ENCODE measurements at places on chromosomes 7 and 10.

GRCh38 chr7:129218514-129219062, 6.2 kb upstream of the AHCYL2 start:
- H3K27me3 ChIP-seq: no peaks in the 10 kb centered on the region
- H3K4me1 ChIP-seq: peaks cover 13% of the 10 kb centered on the region
- peak; percentile 87 for DNase-seq
- H3K36me3 ChIP-seq: no peaks in the 10 kb centered on the region
- H3K27ac ChIP-seq: peak overlapping the region; percentile 55

GRCh38 chr10:69465457-69466157, 14.3 kb downstream of the TSPAN15 start:
- H3K36me3 ChIP-seq: no peaks in the 10 kb centered on the region
- H3K27ac ChIP-seq: no peak overlapping the region
- H3K27me3 ChIP-seq: no peaks in the 10 kb centered on the region
- DNase-seq: no peak

DNA sequence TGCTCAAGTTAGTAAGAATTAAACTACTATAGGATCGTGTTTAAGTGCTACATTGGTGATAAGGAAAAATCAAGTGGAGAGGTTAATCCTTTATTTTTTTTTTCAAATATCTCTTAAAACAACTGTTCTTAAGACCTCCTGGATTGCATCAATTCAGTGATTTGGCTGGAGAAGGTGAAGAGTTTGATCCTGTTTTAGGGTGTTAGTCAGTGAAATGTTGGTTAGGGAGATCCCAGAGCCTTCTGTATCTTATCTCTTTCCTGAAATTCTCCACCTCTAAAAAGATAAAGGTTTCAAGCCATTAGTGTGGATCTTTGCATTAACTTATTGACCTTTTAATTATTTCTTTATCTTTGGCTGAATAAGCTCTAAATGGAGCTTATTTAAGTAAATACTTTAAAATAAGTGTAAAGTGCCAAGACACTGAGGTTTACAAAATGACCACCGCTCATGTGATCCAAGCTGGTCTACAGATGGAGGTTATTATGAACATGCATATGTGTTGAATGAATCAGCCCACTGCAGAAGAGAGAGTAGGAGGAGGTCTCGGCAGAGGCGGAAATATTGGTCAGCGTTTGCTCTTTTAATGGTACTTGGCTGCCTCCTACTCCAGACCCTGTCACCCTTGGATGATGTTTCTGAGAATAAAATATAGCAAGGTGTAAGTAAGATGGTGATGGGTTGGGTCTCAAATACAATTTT, 51.8 kb upstream of the BMPER start:
- H3K36me3 ChIP-seq: no peaks in the 10 kb centered on the region
- peaks cover 9% of the 10 kb centered on the region for H3K27me3 ChIP-seq
- no peak overlapping the region for H3K27ac ChIP-seq
- H3K4me1 ChIP-seq: no peaks in the 10 kb centered on the region
- H3K4me3 ChIP-seq: no peak overlapping the region

DNA sequence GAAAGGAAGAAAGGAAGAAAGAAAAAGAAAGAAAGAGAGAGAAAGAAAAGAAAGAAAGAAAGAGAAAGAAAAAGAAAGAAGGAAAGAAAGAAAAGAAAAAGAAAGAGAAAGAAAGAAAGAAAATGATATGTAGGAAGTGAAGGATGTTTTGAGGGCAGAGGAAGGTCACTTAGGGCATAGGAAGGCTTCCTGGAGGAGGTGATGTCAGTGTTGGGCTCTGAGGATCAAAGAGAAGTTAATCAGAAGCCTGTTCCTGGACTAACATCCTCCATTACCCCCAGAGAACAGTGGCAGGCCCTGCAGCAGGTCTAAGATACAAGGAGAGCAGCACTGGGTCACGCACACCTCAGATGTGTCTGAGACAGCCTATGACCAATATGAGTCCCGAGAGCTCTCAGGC, 54.7 kb upstream of the CALN1 start:
- H3K27ac ChIP-seq: no peak overlapping the region
- no peak for DNase-seq
- H3K4me3 ChIP-seq: no peak overlapping the region
- H3K36me3 ChIP-seq: no peaks in the 10 kb centered on the region
- no peaks in the 10 kb centered on the region for H3K4me1 ChIP-seq

DNA sequence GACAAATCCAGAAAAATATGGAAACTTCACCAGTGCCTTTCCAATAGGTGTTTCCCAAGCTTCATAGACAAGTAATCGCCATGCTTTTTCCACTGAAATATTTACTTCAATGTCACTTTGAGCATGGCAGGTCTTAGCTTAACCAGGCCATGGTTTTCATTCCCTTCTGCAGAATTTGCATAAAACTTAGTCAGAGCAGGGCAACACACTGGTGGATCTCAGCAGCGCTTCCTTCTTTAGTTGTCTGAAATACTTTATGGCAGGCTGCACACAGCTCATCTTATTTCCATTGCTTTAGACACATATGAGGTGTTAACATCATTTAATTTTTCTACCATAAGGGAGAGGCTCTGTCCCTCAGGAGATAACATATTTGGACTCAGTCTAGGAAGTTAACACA, 102.9 kb upstream of the AHR start:
- peaks cover 12% of the 10 kb centered on the region for H3K4me1 ChIP-seq
- no peaks in the 10 kb centered on the region for H3K27me3 ChIP-seq
- H3K4me3 ChIP-seq: no peak overlapping the region
